SJSA1 (cell line): ENCODE measurements at places on chromosomes 1 and 21. TPM values are rescaled to one million over a fixed set of nuclear protein-coding genes. Genes with fewer than 3 reads are reported as not detected.

GRCh38 chr1:183881387-183882131, 76.6 kb downstream of the RGL1 start:
- peak; percentile 92 for DNase-seq

DNA sequence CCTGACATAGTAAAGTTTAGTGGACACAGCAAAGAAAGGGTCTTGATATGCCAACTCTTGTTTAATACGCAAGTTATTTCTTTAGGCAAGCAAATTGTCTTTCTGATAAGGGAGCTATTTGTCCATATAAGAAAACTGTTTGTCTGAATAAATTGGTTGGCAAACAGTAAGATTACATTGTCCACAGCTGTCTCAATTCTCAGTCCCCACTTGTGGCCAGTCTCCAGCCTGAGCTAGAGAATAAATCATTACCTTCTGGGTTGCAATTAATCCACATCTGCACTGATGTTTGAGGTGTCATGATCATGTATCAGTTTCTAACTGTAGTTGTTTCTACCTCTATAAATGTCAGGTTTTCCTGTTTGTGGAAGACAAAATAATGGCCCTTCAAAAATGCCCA, 60.0 kb upstream of the TNR start:
- no peak for DNase-seq

DNA sequence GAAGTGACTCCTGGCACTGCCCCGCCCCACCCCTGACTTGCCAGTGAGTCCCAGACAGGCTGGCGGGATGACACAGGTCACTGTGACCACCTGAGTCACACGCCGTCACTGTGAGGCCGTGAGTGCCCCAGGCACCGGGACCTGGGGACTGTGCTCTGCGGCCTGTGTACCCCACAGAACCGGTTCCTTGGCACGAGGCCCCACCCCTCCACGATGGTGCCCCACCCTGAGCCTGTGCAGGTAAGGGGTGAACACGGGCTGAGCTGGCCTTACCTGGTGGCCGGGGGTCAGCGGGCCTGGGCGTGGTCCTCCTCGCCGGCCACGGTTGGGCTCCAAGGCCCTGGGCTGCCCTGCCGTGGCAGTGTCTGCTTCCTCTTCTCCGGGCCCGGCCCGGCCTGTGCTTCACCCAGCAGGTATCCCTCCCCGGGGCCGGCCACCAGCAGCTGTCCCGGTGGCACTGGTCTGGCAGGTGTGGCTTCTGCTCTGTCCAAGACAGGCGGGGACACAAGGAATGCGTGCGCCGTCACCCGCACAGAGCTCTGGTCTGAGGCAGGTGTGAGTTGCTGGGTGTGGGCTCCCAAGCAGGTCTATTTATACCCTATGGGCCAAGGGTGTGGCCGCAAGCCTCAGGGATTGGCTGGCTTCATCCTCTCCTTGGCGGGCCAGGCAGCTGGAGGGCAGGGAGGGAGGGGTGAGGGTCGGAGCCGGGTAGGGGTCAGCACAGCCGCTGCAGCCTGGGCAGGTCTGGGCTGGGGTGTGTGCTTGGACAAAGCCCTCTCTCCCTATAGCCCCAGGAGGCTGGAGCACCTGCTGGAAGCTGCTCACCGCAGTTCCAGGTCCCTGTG, at the start of gene RNF223:
TSS of gene RNF223 (minus strand) at position 564 of the 845 bp plus-strand sequence. CDS start 1,740 bp downstream, outside the sequence.
- no peak for DNase-seq

DNA sequence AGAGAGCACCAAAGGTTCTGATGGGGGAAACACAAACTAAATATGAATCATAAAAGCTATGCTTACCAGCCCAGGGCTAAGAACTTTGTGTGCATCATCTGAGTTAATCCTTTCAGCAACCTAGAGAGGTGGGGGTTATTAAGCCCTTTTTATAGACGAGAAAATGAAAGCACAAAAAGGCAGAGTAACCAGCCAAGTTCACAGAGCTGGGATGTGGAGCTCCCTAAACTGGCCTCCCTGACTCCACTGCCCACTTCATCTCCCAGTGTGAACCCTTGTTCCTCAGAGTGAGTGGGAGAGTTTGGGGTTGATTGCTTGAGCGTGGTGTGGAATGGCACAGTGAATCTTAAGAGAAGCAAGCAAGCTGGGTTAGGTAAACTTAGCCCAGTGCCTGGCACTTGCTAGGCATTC, 10.8 kb upstream of the BCAR3 start:
- no peak for DNase-seq

GRCh38 chr1:187384504-187384903, 555.8 kb downstream of the PLA2G4A start:
- no peak for DNase-seq

GRCh38 chr1:109198043-109198695, 15.5 kb upstream of the SARS1 start:
- DNase-seq: peak; percentile 58

DNA sequence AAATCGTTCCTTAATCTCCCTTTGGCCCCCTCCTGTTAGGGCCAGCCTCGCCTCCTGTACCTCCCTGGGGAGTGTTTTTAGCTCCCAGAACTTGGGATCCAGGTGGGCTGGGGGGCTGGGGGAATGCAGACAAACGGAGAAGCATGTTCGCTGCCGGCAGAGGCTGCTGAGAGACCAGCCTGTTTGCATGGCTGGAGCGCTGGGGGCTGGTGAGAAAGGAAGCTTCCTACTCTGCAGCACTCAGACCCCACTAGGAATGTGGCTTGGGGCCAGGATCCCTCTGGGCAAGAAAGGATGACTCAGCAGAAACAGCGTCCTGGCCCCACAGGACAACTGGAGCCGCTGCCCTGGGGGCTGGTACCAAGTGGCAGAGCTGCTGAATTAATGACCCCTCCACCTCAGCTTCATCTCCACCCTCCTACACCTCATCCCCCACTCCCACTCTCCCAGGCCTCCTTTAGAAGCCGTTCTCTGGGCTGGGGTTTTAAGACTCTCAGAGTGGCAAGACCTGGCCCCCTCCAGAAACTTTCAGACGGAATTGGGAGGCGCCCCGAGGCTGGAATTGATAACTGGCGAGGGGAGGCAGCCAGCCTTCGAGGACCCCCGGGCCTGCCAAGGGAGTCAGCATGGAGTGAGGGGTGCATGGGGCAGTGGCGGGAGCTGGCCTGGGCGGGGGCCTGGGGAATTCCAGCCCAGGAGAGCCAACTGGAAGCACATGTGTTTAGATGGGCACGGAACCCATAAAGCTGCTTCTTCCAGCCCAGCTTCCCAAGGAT, 28.5 kb upstream of the EPS8L3 start:
- peak; percentile 92 for DNase-seq

DNA sequence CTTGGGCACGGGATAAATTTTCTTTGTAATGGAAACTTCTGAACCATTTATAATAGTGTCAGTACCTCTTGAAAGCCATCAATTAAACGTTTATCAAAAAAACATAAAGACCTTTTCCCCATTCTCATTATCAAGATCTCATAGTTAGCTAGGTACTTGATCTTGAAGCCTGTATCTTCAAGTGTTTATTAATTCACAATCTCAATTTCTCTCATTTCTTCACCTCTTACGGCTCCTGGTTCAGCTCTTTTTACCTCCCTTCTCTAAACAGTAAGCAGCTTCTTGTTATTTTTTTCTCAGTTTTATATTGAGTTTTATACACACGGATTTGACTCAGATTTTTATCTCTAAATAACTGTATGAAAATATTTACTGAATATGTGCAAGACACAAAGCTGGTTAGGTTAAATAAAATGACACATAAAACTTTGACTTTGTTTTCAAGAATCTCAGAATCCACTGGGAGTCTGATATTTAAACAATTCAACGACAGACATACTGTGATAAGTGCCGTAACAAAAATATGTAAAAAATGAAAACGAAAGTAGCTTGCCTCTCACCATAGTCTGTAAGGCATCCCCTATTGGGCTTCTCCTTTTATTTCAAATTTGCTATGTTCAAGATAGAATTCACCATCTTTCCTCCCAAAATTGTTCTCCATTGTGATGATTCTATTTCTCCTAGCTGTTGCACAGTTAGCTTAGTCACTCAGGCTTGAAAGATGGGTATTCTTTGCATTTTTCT, 411.6 kb upstream of the ZRANB2 start:
- DNase-seq: no peak

- DNase-seq: no peak
Observed at GRCh38 chr1:2288816-2289536, 60.9 kb downstream of the SKI start.

- DNase-seq: no peak
Observed at GRCh38 chr1:192654591-192655251, 18.8 kb downstream of the RGS13 start.

DNA sequence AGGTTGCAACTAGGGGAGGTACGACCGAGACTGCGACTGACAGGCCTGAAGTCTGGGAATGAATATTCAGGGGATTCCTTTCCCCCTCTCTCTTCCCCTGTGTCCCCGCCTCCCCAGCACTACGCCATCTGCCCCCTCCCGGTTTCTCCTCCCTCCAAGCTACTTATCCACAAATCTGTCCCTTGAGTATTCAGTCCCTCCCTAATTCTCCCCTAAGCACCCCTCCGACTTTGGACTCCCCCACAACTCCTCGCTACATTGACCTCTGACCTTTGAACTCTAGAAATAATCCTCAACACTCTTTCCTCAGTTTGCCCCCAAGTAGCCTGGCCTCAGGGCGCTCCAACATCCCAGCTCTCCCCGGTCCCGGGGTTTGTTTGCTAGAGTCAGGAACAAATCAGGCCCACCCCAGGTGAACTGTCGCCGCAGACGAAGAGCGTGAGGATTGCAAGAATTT, 393 bp downstream of the LYSMD1 start:
- no peak for DNase-seq

GRCh38 chr1:7219031-7219430, 433.8 kb downstream of the CAMTA1 start:
- no peak for DNase-seq

- DNase-seq: no peak
Observed at GRCh38 chr1:177848577-177848976, 121.3 kb downstream of the SEC16B start.

DNA sequence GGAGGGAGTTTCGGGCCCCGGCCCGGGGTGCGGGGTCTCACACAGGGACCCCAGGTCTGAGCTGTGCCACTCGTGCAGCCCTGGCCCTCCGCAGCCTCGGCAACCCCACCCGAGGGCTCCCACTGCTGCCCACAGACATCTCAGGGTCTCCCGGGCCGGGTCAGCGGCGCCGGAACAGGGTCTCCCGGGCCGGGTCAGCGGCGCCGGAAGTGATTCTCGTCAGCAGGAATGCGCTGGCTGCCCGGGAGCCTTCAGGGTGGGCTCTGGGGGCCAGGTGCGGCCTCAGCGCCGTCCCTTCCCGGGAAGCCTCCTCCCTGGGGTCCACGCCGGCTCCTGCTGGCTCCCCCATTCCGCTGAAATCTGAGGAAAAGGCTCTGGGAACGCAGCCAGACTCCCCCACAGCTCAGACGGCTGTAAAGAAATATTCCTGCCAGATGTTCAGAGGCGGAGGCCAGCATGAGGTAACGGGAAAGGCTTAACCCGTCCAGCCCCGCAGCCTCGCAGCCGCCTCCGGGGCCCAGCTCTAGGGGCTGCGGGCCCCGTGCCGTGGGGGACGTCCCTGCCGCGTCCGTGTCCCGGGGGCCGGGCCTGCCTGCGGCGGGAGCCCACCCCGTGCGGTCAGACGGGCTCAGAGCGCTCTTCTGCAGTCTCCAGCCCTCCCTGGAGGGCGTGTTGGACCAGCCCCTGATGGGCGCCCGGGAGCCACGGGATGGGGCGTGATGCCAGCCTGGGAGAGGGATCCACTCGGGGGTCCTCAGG, 8.7 kb upstream of the COL6A1 start:
- DNase-seq: peak; percentile 80

DNA sequence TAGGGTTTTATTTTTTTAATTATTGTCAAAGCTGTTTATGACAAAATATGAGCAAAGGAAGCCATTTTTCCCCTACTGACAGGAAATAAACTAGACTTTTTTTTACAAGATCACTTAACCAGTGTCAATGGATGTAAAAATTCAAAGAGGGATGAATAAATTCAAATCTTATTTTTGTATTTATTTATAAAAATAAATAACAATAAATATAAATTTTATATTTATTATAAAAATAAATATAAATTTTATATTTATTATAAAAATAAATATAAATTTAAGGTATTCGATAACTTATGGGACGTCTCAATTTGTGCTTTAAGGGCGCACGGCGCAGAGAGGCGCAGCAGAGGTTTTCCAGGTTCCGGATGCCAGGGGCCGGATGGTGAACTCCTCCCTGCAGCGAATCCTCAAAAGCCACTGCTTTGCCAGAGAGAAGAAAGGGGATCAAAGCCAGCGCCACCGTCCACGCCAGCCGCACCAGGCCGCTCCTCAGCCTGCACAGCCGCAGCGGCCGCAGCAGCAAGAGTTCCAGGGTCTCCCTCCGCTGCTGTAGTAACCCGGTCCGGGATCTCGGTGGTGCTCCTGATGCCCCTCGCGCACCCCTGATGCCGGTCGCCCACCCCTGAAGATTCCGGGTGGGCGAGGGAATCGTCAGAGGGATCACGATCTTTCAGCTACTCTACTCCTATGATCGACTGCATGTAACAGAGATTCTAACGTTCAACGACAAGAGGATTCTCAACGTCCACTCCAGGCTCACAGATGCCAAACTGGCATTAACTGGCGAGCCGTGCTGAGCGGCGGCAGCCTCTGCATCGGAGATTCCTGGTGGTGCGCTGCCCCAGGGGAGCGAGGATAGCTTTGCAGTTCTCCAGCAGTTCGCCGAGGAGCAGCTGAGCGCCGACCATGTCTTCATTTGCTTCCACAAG, 28.5 kb upstream of the RLF start:
- no peak for DNase-seq

GRCh38 chr1:175220853-175221556, 28.4 kb upstream of the KIAA0040 start:
- DNase-seq: no peak

DNA sequence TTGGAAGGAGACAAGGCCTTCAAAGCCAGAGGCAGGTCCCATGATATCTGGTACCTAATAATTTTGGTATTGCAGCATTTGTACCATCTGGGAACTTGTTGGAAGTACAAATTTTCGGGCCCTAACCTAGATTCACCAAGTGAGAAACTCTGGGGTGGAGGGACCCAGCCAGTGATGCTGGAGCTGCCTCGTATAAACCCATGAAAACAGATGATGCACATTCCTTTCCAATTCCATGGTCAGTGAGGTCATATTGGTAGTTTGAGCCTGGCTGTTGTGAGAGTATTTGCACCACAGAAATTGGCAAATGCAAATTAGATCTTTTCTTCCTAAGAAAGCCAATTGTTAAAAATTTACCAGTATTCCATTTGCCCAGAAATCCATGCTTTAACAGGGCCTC, 269.6 kb upstream of the PLXNA2 start:
- DNase-seq: no peak

DNA sequence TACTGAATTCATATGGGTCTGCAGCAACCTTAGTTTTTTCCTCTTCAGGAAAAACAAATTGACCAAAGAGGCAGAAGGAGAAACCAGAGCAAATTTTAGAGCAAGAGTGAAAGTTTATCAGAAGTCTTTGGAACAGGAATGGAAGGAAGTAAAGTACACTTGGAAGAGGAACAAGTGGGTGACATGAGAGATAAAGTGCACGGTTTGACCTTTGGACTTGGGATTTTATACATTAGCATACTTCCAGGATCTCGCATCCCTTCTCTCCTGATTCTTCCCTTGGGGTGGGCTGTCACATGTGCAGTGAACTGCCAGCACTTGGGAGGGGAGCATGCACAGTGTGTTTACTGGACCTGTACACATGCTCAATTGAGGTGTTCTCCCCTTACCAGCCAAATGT, 754.8 kb upstream of the ADAMTS5 start:
- no peak for DNase-seq

The CATSPERE gene
- 0.05 TPM in 1 of 2 replicates, not detected in the other for total RNA-seq

The OR2AK2 gene
- not detected in 2 replicates for total RNA-seq

The EDARADD gene
- total RNA-seq: not detected in 2 replicates

The KCTD3 gene
- 35.2 and 45.0 TPM in 2 replicates for total RNA-seq

The TRIM67 gene
- 0.47 and 0.61 TPM in 2 replicates for total RNA-seq

The SLC16A4 gene
- 7.0 and 17.4 TPM in 2 replicates for total RNA-seq

The JAM2 gene
- total RNA-seq: not detected in 2 replicates

The FAM177B gene
- total RNA-seq: not detected in 2 replicates

The KDM5B gene
- total RNA-seq: 27.6 and 34.2 TPM in 2 replicates

The PTPRC gene
- not detected in 2 replicates for total RNA-seq

The DEDD gene
- total RNA-seq: 16.9 and 26.3 TPM in 2 replicates
